ENCODE measurements at places on chromosomes 11 and 22. TPM values are rescaled to one million over a fixed set of nuclear protein-coding genes. Genes with fewer than 3 reads are reported as not detected.

Gene DYNC2H1
- total RNA-seq = 14.8 TPM

Gene HORMAD2
- not detected for total RNA-seq

Gene SLC25A18
- 0.13 TPM for total RNA-seq

Gene VPREB1
- total RNA-seq = not detected

Gene C11orf87
- total RNA-seq = not detected

Gene NLRP14
- total RNA-seq = 0.53 TPM

Gene ACAT1
- total RNA-seq = 91.5 TPM

Gene PGA5
- not detected for total RNA-seq

Gene APOBEC3A
- total RNA-seq = not detected

Gene SYT8
- total RNA-seq = not detected

Gene MRE11
- 25.7 TPM for total RNA-seq

Gene BBOX1
- not detected for total RNA-seq

Gene P2RY6
- 0.14 TPM for total RNA-seq

Gene VPS37C
- 15.3 TPM for total RNA-seq

Gene EI24
- total RNA-seq = 172 TPM

Gene FXYD2
- 0.50 TPM for total RNA-seq

Gene ARHGAP32
- 9.3 TPM for total RNA-seq

Gene YPEL4
- 0.07 TPM for total RNA-seq

Gene OR51B5
- total RNA-seq = not detected

Gene MIOX
- total RNA-seq = not detected

Gene KCTD14
- total RNA-seq = 1.1 TPM

Gene CDC45
- 32.7 TPM for total RNA-seq

Gene TSPAN18
- 11.7 TPM for total RNA-seq

Gene RHBDD3
- 19.7 TPM for total RNA-seq

Gene KCNJ5
- total RNA-seq = not detected

Gene PATE4
- total RNA-seq = not detected

Gene OR2D2
- 0.66 TPM for total RNA-seq

Measured in thoracic aorta endothelial cell (primary cell).